ENCODE measurements at places on chromosomes 7 and 10. TPM values are rescaled to one million over a fixed set of nuclear protein-coding genes. Genes with fewer than 3 reads are reported as not detected.

Gene HTR5A
- total RNA-seq, result 0.96 TPM

Gene CPED1
- total RNA-seq, result 64.8 TPM

Gene MMP21
- not detected for total RNA-seq

Gene IL6
- 4.1 TPM for total RNA-seq

Gene CHAT
- total RNA-seq, result not detected
